ENCODE measurements at places on chromosomes 7 and 10.

DNA sequence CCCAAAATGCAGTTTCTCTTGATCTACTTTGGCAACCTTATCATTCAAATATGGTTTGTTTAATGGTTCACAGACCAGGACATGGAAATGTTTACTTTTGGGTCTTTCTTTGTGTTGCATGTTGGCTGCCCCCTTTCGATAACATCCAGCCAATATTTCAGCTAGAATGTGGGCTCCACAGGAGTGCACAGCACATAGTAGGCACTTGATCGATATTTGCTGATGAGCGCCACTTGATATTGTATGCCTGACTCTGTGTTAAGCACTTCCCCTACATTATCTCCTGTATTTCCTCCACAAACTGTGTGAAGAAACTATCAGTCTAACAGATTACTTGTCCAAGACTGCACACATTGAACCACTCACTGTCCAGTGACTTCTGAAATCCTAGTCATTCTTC, 60.2 kb downstream of the SMURF1 start:
- no peak for DNase-seq

GRCh38 chr7:34322841-34323240, 335.2 kb upstream of the NPSR1 start:
- DNase-seq, result no peak

DNA sequence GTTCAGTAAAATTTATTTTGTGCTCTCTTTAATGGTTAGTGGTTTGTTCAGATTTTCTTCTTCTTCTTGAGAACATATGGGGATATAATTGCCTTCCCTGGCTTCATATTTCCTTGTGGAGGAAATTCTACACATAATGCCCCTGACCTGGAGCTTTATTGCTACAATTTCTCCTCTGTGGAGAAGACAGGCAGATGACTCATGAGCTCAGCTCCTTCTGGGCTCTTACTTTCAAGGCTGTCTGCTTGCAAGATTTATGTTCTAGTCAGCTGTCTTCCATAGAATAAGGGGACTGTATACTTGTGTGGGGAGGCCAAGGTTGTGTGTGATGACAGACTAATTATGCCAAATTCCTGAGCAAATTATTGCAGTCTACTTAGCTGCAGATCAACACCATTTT, 1.6 kb downstream of the LRRD1 start:
- no peak for DNase-seq

- DNase-seq, result no peak
Measured at GRCh38 chr7:25476863-25477499, 248.7 kb upstream of the NPVF start.

DNA sequence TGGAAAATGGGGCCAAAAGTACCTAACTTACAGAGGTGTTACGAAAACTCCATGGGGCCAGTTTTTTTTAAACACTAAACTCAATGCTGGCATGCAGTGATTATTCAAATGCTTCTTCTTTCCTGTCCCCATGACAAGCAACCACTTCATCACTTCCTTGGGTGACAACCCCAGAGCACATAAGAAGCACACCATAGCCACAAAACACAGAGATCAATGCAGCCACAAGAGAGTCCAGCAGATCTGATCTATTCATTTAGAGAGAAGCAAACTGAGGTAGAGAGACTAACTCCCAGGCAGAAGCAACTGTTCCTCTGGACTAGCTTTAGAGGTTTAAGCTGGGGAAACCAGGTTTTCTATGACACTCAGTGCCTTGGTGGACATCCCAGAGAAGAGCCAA, 180.0 kb downstream of the GRID1 start:
- no peak for DNase-seq

DNA sequence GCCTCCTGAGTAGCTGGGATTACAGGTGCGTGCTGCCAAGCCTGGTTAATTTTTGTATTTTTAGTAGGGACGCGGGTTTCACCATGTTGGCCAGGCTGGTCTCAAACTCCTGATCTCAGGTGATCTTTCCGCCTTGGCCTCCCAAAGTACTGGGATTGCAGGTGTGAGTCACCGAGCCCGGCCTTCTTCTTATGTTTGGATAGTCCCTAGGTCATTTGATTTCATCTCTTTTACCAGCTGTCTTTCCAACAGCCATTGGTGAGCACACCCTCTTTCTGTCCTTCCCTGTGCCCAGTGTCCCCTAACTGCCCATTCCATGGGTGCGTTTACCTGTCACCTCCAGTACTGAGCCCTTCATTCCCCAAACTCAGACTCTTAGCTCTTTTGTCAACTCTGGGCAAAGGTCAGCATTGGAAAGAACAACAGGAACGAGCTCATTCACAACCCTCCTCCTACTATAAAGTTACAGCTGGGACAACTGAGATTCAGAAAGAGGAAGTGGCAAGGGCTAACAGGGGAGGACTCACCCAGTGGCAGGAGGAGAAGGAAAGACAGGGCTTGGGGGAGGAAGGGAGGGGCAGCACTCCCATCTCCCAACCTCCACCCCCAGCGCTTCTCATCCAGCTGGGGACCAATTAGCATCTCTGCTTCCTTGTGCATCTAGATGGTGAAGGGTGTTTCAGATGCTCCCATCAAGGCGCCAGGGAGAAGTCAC, 5.6 kb downstream of the SSC4D start:
- no peak for DNase-seq

- no peak for DNase-seq
Measured at GRCh38 chr10:32266566-32266965, 80.4 kb downstream of the EPC1 start.

GRCh38 chr10:131895116-131895515, 5.7 kb upstream of the PPP2R2D start:
- DNase-seq, result no peak

GRCh38 chr10:106942035-106942662, 222.4 kb downstream of the SORCS1 start:
- no peak for DNase-seq

DNA sequence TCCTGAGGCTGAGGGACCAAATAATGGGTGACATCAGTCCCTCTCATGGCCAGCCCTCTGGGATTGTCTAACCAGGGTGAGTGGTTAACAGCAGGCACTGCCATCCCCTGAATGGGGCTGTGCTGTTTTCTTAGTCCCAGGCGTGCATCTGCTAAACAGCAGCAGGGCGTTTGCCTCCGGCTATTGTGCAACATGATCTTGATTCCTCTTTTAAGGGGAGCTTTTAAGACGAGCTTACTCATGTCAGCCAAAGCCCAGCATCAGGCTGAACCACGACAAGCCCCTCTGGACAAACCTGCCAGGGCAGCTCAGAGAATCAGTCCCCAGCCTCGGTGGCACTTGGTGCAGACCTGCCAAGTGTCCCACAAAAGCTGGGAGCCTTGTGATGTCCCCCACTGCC, 16.2 kb upstream of the IGFBP3 start:
- DNase-seq, result no peak

DNA sequence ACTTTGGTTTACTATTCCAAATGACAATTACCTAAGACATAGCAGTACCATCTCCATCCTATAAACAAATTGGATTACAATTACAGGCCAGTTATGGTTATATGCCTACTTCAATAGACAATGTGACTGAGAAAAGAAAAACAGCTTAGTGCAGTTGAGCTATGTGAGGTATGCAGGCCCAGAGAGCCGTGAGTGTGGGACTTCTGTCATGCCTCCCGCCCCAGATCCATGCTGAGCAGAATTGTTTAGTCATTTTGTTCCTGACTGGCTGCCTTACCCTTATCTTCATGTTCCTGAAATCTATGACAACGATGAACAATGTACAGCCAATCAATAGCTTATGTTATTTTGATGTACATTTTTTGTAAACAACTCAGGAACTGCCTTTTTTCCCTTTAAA, 21.7 kb downstream of the LARP4B start:
- no peak for DNase-seq
